ENCODE measurements at places on chromosomes 12 and 14. TPM values are rescaled to one million over a fixed set of nuclear protein-coding genes. Genes with fewer than 3 reads are reported as not detected.

ACVRL1 gene
- not detected for total RNA-seq

- no peak for DNase-seq
These were observed 268.3 kb downstream of the VRK1 start for GRCh38 chr14:97065305-97066067.

DNA sequence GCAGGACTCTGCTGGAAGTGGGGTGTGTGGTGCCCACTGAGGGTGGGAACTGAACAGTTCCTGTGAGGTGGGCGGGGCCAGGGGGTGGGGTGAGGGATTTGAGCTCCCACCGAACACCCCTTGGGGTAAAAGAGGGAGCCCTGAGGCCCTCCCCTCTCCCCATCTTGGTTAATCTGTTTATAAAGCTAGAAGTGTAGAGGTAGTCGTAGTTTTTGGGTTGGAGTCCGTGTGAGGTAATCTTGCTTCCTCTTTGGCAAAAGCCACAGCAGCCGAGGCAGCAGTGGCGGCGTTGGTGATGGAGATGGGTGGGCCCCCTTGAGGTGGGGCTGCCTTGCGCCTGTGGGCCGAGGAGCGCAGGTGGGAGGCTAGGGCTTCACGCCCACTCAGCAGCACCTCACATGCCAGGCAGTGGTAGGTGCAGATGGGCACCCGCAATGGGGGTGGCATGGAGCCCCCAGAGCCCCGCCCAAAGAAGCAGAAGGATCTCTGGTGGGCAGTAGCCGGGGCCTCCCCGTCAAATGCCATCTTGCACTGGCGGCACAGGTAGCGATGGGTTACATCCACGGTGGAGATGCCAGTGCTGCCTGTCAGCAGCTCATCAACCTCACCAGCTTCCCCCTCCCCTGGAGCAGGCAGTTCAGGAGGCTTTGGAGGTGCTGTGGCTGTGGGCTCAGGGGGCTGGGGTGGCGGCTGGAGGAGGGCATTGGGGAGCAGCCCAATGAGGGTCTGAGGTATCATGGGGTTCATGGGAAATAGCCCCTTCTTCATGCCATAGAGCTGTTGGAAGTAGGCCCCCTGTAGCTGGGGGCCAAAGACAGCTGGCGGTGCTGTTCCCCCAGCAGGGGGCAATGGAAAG is 29.6 kb downstream of the ZFHX2 start:
- no peak for DNase-seq

- no peak for DNase-seq
These were observed 115.5 kb downstream of the DHRS2 start for GRCh38 chr14:23751616-23752015.

ABCC9 gene
- total RNA-seq: not detected

- DNase-seq: no peak
These were observed 1189.5 kb upstream of the TMEM132C start for GRCh38 chr12:127077262-127078045.

- DNase-seq: no peak
These were observed 23.4 kb upstream of the STON2 start for GRCh38 chr14:81423504-81423903.

DNA sequence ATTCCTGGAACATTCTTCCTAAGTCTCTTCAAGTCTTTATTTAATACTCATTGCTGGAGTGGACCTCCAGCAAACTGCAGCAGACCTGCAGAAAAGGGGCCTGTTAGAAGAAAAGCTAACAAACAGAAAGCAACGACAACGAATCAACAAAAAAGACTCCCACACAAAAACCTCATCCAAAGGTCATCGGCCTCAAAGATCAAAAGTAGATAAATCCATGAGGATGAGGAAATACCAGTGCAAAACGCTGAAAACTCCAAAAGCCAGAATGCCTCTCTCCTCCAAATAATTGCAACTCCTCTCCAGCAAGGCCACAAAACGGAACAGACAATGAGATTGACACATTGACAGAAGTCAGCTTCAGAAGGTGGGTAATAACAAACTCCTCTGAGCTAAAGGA is 472.2 kb downstream of the C12orf50 start:
- no peak for DNase-seq

DNA sequence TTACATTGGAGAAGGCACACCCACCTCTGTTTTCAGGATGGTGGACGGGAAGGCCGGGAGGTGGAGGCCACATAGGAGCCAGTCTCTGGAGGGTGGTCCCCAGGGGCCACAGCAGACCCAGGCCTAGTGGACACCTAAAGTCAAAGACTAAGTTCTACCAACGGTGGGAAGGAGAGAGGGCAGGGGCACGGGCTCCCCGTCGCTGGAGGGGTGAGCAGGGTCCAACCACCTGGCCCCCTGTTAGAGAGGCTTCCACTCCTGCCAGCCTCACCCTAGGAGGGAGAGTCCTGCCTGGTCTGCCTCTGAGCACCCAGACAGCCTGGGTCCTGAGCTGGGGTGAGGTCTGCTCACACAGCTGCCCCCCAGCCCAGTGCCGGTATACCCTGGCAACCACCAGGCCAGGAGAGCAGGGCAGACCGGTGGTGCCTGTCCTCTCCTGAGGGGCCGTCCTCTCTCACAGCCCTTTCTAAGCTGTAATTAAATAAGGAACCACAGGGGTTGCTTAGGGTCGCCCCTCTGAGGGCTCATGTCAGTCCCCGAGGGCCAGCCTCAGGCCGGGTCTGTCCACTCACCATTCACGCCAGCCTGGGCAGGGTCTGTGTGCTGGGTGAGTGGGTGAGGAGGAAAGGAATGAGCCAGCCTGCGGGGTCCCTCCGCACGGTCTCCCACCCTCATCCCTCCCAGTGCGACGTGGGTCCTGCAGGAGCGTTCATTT is 2.3 kb downstream of the INF2 start:
- no peak for DNase-seq

DNA sequence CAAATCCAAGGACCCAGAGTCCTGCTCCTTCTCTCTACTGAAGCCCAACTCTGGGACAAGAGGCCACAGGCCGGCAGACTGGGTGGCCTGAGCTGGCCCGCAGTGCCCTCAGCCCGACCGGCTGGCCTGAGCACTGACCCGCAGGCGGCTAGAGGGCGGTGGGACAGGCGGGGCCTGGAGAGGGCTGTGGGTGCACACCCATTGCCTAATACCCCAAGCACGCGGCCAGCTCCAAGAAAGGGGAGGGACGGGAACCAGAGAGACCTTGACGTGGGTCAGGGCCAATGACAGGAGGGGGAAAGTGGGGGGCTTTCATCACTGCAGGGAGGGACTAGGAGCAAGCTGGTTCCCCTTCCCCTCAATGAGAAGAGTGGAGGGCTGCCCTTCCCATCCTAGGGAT is 2.0 kb upstream of the WNT10B start:
- DNase-seq: no peak
